Naive thymus-derived CD4-positive, alpha-beta T cell (primary cell): ENCODE measurements at places on chromosomes 6 and 20. TPM values are rescaled to one million over a fixed set of nuclear protein-coding genes. Genes with fewer than 3 reads are reported as not detected.
A peak's percentile ranks its signal among the peaks of the same experiment; 100 is the strongest.

The HRH3 gene
- not detected in 2 replicates for total RNA-seq

The BPI gene
- not detected for total RNA-seq

The INSM1 gene
- total RNA-seq, result 0.12 TPM

The VGLL2 gene
- not detected for total RNA-seq

The PPIL6 gene
- 0.13 TPM for total RNA-seq

DNA sequence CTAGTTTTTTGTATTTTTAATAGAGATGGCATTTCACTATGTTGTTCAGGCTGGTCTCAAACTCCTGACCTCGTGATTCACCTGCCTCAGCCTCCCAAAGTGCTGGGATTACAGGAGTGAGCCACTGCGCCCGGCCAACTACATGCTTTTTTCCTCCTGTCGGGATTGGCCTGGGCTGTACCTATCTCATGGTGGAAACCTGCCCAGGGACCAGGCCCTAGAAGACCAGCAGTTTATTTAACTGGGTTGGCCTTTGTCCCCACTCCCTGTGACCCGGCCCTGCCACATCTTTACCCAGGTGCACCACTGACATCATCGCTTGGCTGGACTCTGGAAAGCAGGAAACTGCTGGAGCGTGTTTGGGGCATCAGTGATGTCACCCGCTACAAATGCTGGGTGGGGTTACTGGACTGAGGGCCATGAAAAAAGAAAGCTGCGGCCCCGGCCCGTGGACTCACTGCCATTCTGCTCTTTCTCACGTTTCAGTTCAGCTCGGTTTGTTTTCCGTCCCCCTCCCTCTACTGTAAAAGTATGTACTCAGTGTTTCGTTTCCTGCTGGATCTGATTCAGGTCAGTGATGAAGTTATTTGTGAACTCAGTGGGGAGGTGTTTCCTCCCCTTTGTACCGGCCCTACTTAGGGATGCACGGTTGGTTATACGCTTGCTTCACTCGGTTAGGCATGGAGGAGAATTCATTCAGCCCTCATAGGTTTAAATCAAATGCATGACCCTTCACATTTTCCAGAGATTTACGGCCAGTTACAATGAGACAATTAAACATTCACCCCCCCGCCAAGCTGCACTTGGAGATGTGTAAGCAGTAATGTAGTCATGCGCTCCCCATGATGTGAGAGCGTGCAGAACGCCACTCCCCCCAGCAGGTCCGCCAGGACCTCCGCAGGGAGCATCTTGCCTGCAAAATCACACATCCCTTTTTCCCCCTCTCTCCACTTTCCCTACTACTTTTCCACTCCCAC is 179.3 kb downstream of the MTHFD1L start:
- H3K36me3 ChIP-seq, result no peaks in the 10 kb centered on the region
- no peaks in the 10 kb centered on the region for H3K27me3 ChIP-seq
- no peak for DNase-seq
- no peaks in the 10 kb centered on the region for H3K4me1 ChIP-seq

DNA sequence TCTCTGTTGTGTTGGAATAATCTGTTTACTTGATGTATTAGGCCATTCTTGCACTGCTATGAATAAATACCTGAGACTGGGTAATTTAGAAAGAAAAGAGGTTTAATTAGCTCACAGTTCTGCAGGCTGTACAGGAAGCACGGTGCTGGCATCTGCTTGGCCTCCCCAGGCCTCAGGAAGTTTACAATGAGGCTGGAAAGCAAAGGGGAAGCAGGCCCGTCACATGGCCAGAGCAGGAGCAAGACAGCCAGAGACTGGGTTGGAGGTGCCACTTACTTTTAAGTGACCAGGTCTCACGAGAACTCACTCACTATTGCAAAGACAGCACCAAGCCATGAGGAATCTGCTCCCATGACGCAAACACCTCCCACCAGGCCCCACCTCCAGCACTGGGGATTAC is 50.6 kb upstream of the FUCA2 start:
- DNase-seq, result no peak
- no peaks in the 10 kb centered on the region for H3K27me3 ChIP-seq
- no peak overlapping the region for H3K4me3 ChIP-seq
- H3K27ac ChIP-seq, result no peak overlapping the region

- DNase-seq, result no peak
- H3K4me1 ChIP-seq, result no peaks in the 10 kb centered on the region
Measured at GRCh38 chr6:42539135-42539534, 24.7 kb upstream of the UBR2 start.

DNA sequence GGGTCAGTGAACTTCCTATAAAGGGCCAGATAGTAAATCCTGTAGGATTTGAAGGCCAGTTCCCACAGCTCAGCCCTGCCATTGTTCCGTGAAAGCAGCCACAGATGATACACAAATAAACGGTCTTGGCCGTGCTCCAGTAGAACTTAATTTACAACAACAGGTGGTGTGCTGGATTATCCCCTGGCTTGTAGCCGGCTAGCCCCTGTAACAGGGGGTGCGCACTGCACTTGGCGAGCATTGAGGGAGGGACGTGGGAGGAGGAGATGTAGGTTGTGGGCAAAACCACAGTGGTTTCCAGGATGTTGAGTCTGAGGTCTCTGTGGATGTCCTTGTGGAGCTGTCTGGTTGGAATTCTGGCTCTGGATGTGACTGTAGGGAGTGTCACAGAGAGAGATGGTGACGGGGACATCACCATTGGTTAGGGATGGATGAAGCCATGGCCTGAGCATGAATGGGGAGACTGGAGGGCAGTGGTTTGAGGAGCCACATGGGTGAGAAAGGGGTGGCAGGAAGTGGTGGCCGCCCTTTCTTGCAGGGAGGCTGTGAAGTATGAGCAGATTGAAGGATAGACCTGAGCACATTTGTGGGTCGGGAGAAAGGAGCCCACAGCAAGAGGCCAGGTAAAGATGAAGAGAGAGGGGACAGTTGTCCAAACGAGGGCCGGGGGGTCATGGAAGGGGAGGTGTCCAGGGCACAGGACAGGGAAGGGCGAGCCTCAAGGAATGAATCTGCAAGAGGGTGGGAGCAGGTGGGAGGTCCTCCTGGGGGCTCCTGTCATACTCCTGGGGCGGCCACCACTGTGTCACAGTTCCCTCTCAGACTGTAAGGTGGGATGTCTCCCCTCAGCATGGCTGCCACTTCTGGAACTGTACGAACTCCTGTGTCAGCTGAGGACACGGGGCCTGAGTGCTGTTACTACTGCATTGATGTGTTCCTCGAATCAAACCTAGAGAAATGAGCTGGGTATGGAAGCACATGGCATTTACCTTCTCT is 53.6 kb downstream of the CDH26 start:
- peaks cover 8% of the 10 kb centered on the region for H3K4me1 ChIP-seq
- no peak overlapping the region for H3K4me3 ChIP-seq
- H3K27me3 ChIP-seq, result no peaks in the 10 kb centered on the region
- DNase-seq, result no peak
- no peak overlapping the region for H3K27ac ChIP-seq

GRCh38 chr6:132490024-132490423 is 22.9 kb downstream of the STX7 start:
- no peaks in the 10 kb centered on the region for H3K4me1 ChIP-seq
- no peak overlapping the region for H3K27ac ChIP-seq
- no peaks in the 10 kb centered on the region for H3K36me3 ChIP-seq
- DNase-seq, result no peak

DNA sequence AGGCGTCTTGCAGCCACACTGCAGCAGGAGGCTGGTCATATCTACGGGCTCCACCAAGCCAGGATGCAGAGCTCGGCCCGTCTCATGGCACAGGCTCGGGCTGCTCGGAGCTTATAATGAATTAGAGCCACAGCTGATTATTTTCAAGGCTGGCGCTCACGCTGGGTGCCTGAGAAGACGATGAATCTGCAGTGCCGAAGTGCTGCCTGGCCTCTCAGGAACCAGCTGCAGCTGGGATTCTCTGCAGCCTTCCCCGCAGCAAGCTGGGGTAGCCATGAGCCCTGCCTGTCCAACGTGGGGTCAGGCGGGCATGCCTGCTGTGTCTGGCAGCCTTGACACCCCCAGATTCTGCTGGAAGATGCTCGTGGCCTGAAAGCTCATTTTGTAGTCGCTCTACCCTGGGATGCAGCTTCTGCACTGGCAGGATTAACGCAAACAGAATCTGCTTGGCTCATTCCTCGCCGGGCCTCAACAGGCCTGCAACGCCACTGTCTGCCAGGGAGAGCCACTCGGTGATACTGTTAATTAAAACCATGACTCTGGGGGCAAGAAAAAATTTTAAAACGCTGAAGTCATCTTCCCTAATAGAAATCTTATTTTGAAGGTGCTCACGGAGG is 104.3 kb downstream of the CDH26 start:
- peaks cover 23% of the 10 kb centered on the region for H3K4me1 ChIP-seq
- no peaks in the 10 kb centered on the region for H3K36me3 ChIP-seq
- no peak overlapping the region for H3K4me3 ChIP-seq
- no peak for DNase-seq

- no peak overlapping the region for H3K4me3 ChIP-seq
- H3K36me3 ChIP-seq, result no peaks in the 10 kb centered on the region
- no peak overlapping the region for H3K27ac ChIP-seq
- DNase-seq, result no peak
Measured at GRCh38 chr6:39599973-39600372, 125.2 kb downstream of the KIF6 start.

DNA sequence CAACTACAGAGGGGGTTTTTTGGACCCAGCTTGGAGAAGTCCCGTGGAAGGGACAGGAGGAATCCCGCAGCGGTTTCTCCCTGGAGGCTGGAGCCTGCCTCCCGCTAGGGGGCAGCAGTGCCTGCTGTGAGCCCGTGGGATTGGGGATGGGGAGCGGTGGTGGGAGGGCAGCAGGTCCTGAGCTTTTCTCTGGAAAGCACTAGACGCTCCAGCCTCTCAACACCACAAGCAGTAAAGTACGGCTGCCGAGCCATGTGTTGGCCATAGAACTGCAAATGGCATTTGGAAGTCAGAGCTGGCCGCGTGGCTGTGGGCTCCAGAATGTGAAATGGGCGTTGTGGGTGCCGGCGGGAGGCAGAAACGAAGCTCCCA is 47.8 kb downstream of the GMPR start:
- no peaks in the 10 kb centered on the region for H3K27me3 ChIP-seq
- H3K4me3 ChIP-seq, result no peak overlapping the region
- no peaks in the 10 kb centered on the region for H3K4me1 ChIP-seq

DNA sequence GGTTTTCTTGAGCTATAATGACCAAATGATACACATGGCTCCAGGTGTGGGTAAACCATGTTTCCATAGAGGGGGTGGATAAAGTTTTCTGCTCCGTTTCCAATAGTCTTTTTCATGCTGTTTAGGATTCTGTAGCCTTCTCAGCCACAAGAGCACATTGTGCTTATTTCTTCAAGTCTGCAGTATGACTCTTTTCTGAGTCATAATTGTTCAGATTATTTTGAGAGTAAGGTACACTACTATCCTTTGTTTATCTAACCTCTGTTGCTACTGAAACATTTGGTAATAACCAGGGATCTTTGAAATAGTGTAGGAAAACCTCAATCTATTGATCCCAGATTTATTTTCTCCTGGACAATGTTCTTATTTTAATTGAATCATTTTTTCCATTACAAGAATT is 247.9 kb upstream of the BMP2 start:
- H3K4me3 ChIP-seq, result no peak overlapping the region
- H3K36me3 ChIP-seq, result no peaks in the 10 kb centered on the region
- H3K4me1 ChIP-seq, result no peaks in the 10 kb centered on the region
- no peaks in the 10 kb centered on the region for H3K27me3 ChIP-seq

DNA sequence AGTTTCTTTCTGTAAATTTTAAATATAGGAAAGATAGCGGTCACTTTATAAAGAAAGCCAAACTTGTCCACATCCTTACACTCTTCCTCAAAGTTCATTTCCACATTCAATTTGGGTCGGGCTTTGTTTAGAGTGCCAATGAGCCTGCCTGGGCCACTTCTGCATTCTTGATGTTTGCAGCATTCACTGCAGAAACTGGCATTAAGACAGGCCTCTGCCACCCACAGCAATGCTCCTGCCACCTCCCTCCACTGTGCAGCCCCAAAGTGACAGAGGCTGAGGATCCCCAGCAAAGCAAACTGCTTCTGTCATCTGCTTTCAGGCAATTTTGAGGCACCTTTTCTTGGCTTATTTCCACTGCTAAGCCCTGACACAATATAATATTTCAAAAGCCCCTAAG is 61.2 kb downstream of the TNFAIP3 start:
- peaks cover 19% of the 10 kb centered on the region for H3K4me1 ChIP-seq
- no peak for DNase-seq
- no peaks in the 10 kb centered on the region for H3K36me3 ChIP-seq
- H3K27me3 ChIP-seq, result no peaks in the 10 kb centered on the region

- H3K36me3 ChIP-seq, result peaks cover 30% of the 10 kb centered on the region
- H3K4me1 ChIP-seq, result no peaks in the 10 kb centered on the region
- no peak overlapping the region for H3K27ac ChIP-seq
- no peak overlapping the region for H3K4me3 ChIP-seq
Measured at GRCh38 chr6:8043221-8043620, 21.0 kb downstream of the BLOC1S5 start.

- H3K4me1 ChIP-seq, result peaks cover 29% of the 10 kb centered on the region
- no peaks in the 10 kb centered on the region for H3K36me3 ChIP-seq
- peak overlapping the region; percentile 89 for H3K27ac ChIP-seq
Measured at GRCh38 chr6:138989098-138989983, 1.3 kb upstream of the REPS1 start.
